ENCODE measurements at places on chromosomes 13 and 19. TPM values are rescaled to one million over a fixed set of nuclear protein-coding genes. Genes with fewer than 3 reads are reported as not detected.

GRCh38 chr13:114319441-114319913 lies 5.2 kb downstream of the CHAMP1 start:
- no peak for DNase-seq

GRCh38 chr13:36436811-36437210 lies 4.5 kb downstream of the CCNA1 start:
- no peak for DNase-seq

GRCh38 chr19:43316591-43317319 lies 36.7 kb upstream of the CD177 start:
- no peak for DNase-seq

GRCh38 chr19:18594096-18594823 lies 5.7 kb downstream of the REX1BD start:
- peak; percentile 91 for DNase-seq

- peak; percentile 38 for DNase-seq
Measured at GRCh38 chr13:97344265-97345175, 89.4 kb upstream of the RAP2A start.

GRCh38 chr19:52981329-52981728 lies 18.6 kb upstream of the ZNF816 start:
- DNase-seq: no peak

Gene ITGBL1
- 0.63 TPM for polyA plus RNA-seq
